NCI-H187 (cell line): ENCODE measurements at places on chromosomes 1 and 21.

DNA sequence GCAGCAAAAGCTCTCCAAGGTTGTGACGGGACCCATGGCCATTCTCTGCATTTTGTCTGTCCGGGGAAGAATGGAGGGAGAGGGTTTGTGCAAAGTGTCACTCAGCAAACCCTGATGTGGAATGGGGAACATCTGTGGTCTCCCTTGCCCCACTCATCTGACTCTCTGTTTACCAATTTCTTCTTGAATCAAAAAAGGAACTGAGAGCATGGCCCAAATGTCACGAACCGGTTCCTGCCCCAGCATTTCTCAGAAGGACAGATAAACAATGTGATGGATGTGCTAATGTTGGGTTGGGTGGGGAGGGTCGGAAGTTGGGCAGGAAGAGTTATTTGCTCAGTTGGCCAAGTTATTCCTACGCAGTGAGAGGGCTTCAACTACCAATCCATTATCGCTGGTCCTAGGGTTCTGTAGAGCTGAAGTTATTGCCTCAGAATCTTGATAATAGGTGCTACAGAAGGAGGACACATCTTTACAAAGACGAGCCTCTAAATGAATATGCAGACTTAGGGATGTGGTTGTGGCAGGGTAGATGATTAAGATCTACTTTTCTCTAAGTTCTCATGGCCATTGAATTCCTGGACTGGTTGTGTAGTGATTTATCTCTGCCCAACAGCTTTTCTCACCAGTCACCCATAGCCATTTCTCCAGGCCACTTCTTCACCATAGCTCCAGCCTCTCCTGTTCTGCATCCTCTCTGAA lies 9.6 kb upstream of the DUSP12 start:
- no peak for DNase-seq

DNA sequence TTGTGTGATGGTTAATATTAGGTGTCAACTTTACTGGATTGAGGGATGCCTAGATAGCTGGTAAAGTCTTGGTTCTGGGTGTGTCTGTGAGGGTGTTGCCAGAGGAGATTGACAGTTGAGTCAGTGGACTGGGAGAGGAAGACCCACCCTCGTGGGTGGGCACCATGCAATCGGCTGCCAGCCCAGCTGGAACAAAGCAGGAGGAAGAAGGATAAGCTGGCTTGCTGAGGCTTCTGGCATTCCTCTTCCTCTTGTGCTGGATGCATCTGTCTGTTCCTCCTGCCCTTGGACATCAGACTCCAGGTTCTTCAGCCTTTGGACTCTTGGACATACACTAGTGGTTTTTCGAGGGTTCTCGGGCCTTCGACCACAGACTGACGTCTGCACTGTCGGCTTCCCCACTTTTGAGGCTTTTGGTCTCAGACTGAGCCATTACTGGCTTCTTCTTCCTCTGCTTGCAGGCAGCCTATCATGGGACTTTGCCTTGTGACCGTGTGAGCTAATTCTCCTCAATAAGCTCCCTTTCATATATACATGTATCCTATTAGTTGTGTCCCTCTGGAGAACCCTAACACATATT lies 184.3 kb upstream of the LMO4 start:
- DNase-seq, result no peak

- DNase-seq, result no peak
Observed at GRCh38 chr1:77582905-77583304, 99.6 kb downstream of the ZZZ3 start.

GRCh38 chr1:225842074-225842473 lies 32.1 kb downstream of the EPHX1 start:
- DNase-seq, result no peak

GRCh38 chr1:205524794-205525101 lies 20.3 kb downstream of the CDK18 start:
- DNase-seq, result no peak

DNA sequence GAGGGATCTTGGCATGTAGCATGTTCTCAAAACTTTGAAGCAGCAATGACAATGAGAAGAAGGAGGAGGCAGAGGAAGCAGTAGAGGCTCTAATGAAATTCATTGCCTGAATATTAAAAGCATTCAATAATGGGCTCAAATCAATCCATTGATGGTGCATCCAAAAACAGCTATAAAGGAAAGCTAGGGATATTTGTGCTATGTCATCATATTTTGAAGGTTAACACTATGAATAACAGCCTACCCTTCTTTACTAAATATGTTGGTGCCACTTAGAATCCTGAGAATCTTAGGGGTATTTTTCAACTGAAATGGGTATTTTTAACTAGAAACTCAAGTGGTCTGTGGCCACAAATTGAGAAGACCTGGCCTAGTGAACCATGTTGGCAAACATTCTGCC lies 153.7 kb downstream of the SETD4 start:
- no peak for DNase-seq

- DNase-seq, result no peak
Observed at GRCh38 chr21:16789636-16790035, 723.2 kb upstream of the CXADR start.

DNA sequence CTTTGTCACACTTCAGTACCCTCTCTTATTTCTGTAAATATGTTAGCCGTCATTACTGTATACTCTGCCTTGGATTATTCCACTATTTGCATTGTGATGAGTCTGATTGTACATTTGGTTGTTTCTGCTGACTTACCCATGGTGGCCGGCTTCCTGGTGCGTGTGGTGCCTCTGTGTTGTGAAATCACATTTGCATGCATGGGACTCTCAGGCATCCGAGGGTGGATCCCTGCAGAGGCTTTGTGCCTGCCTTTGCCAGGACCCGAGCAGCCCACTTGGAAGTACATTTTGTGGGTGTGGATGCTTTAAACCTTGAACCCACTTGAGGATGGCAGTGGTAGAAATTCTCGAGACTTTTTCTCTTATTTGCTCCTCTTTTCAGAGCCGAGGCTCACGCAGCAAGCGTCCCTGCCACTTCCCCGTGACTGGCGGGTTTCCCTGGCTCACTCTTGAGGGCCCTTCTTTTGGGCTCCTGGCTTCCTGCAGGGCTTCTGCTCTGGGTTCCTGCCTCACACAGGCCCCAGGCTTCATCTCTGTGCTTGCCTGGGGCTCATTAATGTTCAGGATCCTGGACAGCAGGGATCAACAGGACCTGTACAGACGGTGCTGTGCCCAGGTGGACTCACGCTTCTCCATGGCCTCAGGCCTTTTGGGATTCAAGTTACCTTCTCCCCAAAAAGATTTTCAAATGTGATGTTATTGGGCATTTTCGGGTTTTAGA lies 36.6 kb downstream of the POFUT2 start:
- DNase-seq, result no peak

DNA sequence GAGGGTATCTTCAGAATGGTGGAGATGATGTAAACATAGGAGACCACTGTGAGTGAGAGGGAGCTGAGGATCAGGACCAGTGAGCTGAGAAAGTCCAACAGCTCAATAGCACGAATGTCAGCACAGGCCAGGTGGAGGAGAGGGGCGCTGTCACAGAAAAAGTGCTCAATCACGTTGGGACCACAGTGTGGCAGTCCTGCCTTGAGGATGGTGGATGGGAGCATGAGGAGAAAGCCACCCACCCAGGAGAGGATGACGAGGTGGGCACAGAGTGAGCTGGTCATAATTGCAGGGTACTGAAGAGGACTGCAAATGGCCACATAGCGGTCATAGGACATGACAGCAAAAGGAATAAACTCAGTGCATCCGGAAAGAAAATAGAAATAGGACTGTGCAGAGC lies 8.1 kb downstream of the OR11L1 start:
- DNase-seq, result no peak

GRCh38 chr1:183277821-183278738 lies 92.0 kb downstream of the LAMC2 start:
- DNase-seq, result no peak

DNA sequence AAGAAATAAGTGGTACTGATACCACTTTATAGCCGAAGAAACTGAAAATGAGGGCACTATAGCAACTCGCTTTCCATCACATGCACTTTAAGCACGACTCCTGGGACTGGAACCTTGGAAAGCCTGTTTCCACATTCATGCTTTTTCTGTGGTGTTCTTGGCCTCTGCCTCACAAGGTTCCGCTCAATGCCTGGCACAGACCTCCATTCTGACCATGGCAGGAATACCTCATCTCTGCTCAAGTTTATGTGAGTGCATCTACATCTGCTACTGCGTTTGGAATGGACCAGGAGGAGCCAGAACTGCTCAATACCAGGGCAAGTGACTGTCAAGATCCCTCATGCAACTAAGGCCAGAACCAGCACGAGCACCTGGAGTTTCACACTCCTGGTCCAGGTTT lies 11.6 kb downstream of the NGF start:
- no peak for DNase-seq

DNA sequence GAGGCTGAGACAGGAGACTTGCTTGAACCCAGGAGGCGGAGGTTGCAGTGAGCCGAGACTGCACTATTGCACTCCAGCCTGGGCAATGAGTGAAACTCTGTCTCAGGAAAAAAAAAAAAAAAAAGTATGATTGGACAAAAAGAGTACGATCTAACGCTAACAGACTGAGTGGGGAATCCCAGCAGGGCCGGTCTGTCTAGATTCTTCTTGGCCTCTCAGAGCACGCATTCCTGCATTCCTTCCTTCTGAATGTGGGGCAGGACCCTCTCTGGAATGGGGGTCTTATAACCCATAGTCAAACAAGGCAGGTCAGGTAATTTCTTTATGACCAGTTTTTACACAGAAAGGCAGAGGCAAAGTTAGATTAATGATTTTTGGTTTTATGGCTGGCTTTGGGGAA lies 92.0 kb upstream of the PPM1J start:
- no peak for DNase-seq

GRCh38 chr1:182677397-182678098 lies 6.8 kb downstream of the RGS8 start:
- DNase-seq, result no peak

GRCh38 chr1:190147616-190148015 lies 330.0 kb downstream of the BRINP3 start:
- DNase-seq, result no peak

- DNase-seq, result no peak
Observed at GRCh38 chr1:24119489-24119858, 7.5 kb upstream of the MYOM3 start.

GRCh38 chr21:41706678-41707077 lies 60.2 kb downstream of the RIPK4 start:
- no peak for DNase-seq

GRCh38 chr1:185735701-185736064 lies 1.5 kb downstream of the HMCN1 start:
- DNase-seq, result no peak

DNA sequence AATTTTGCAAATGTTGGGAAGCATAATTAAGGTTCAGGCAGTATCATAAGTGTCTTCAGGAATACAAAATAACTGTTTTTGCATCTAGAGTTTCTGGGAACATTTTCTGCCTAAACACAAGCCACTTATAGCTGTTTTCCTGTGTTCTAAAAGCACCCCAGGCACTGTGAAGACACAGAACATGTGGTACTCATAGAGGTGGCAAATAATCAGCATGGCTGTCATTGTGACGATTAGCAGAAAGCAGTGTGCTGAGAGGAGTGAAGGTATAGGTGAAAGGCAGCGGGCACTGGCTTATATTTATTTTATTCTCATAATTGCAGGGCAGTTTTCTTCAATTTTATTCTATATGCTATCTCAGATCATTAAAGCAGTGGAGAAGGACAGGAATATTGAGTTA lies 119.6 kb downstream of the LRRC53 start:
- no peak for DNase-seq

GRCh38 chr1:8374812-8375211 lies 56.9 kb downstream of the SLC45A1 start:
- DNase-seq, result no peak

- DNase-seq, result no peak
Observed at GRCh38 chr1:156420205-156421061, 51.4 kb downstream of the RHBG start.

- no peak for DNase-seq
Observed at GRCh38 chr1:43731867-43732531, 24.7 kb downstream of the ST3GAL3 start.

DNA sequence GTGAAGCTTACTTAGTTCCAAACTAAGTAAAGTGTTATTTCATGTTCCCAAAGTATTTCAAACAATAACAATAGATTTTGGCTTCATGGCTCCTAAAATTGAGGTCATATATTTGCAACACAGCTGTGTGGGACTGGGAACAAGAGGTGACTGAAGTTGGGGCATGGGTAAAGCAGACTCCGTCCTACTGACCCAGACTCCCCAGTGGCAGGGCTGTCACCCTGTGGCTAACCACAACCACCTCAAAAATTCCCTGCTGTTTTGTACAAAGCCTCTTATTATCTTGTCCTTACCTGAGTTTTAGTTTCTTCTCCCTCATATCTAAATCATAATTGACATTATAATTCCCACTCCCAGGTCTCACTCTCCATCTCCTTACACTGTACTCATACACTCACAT lies 117.6 kb downstream of the PTGER3 start:
- no peak for DNase-seq

DNA sequence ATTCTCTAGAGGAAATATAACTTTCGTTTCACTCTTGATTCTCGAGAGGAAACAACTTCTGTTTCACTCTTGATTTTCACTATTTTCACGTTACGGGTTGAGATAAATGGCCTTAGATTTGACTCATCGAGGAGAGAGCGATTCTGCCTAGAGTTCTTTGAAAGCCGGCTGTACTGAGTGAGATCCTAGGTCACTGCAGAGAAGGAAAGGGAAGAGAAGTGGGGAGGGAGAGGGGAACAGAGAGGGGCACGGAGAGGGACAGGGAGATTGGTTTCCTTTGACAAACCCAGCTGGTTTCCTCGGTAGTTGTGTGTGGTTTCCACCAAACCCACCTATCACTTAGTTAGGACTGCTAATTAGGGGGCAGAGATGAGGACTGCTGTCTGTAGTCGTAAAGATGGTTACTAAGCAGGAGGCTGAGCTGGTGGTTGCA lies 21.6 kb upstream of the GPR137B start:
- no peak for DNase-seq

GRCh38 chr1:32263744-32264143 lies 12.7 kb downstream of the LCK start:
- no peak for DNase-seq

- DNase-seq, result no peak
Observed at GRCh38 chr1:245575710-245576109, 420.9 kb downstream of the KIF26B start.

DNA sequence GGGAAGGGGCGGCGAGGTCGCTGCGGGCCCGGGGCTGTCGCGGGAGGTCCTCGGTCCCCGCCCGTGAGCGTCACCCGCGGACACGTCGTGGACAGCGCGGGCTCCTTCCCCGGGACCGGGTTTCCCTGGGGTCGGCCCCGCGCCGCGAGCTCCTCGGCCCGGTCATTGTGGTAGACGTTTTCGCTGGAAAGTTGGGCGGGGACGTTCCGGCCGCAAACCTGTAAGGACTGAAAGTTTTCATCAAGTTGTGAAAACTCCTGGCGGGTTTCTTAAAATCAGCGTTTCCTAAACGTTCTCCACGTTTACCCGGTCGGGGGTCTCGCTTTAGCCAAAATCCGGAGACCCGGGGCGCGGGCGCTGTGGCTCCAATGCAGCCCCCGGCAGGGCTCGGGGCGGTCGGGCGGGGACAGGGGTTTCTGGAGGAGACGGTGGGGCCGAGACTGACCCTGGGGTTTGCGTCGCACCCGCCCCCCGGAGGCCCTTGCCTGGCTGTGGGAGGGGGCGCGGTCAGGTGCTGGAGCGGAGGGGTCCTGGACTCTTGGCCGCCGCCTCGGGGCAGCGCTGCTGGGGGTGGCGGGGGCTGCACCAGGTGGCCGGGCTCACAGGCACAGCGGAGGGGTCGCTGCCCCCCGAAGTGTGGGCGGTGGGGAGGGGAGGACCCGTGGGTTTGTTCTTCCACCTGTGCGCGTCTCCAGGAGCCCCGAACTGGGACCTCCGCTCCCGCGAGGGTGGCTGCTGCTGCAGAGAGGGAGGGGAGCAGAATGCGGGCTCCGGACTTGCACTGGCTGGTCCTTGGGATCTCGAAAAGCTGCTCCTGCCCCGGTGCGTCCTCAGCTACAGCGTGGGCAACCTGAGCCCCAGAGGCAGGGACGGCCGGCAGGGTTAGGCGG lies 827 bp downstream of the PRKCZ start:
- no peak for DNase-seq

- no peak for DNase-seq
Observed at GRCh38 chr1:58664881-58665280, 35.0 kb downstream of the MYSM1 start.
